Stimulated activated CD8-positive, alpha-beta memory T cell treated with anti-CD3 and anti-CD28 coated beads, Interleukin-7, amount 100 ng/mL, for 24 hours (primary cell): ENCODE measurements at places on chromosomes 12 and 14.

DNA sequence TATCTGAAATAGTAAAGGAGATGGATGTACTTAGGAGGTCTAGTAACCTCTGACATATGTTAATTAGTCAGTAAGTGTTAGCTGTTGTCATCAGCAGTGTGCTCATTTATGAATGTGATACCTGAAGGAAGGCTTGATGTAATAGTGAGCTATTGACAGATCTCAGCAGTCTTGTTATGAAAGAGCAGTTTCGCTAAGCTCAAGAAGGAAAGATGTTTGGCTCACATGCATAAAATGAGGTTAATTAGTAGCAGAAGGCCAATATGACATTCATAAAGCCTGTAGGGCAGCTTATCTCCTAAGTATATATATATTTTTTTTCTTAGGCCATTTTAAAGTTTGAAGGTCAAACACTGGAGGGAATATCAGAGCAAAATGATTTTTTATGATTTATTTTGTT is 2.8 kb downstream of the FAM234B start:
- no peak for DNase-seq

GRCh38 chr14:37087520-37087919 is 84.9 kb downstream of the SLC25A21 start:
- no peak for DNase-seq

GRCh38 chr14:75295061-75295461 is 16.4 kb downstream of the FOS start:
- DNase-seq = no peak

DNA sequence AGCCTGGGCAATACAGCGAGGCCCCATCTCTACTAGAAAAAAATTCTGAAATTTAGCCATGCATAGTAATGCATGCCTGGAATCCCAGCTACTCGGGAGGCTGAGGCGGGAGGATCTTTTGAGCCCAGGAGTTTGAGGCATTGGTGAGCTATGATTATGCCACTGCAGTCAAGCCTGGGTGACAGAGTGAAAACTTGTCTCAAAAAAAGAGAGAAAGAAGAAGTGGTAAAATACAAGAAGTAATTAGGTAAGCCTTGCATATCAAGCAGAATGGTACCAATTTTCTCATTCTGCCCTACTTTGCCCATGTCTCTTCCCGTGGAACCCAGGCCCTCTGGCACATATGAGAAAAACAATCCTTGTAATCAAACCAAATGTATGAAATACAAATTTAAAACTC is 70.7 kb downstream of the SUSD6 start:
- DNase-seq = no peak

- no peak for DNase-seq
Measured at GRCh38 chr12:132146772-132147422, 2.6 kb downstream of the NOC4L start.

- DNase-seq = no peak
Measured at GRCh38 chr12:132030367-132031038, 80.8 kb downstream of the EP400 start.

GRCh38 chr14:89900802-89901201 is 53.7 kb downstream of the EFCAB11 start:
- DNase-seq = no peak

DNA sequence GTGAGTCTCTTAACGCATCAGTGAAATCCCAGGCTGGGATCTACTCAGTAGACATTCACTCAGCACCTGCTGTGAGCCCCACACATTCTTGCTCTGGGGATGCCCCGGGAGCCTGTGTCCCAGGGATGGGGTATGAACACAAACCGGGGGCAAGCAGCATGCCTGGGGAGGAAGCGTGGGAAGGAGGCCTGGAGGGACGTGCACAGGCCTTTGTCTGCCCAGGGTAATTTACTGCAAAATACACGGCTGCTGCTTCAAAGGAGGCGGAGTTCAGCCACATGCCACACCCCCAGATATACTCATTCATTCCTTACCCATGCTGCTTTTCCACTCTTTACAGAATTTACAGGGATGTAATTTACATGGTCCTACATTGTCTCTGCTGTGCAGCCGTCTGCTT is 187.8 kb downstream of the ADGRD1 start:
- no peak for DNase-seq

GRCh38 chr12:56599797-56600196 is 30.3 kb downstream of the BAZ2A start:
- DNase-seq = no peak

GRCh38 chr14:71166180-71166837 is 259.1 kb downstream of the PCNX1 start:
- no peak for DNase-seq

GRCh38 chr12:28497889-28498411 is 307.7 kb downstream of the CCDC91 start:
- no peak for DNase-seq

GRCh38 chr14:101088395-101088667 is 184.8 kb upstream of the RTL1 start:
- DNase-seq = no peak

DNA sequence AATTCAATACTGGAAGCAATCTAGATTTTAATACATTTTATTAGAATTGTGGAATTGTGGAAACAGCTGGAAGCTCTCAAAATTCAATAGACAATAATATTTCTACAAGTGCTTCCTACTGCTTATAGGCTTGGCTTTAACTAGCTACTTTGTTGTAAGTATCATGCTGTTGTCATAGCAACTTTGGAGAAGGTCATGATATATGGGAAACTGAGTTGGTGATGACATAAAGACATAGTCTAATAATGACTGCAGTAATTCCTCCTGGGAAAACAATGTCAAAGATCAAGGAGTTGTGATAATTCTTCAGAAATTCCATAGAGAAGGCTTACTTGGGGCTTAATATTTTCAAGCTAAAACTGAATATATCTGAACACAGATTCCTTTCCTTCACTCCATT is 266.6 kb downstream of the KIF21A start:
- DNase-seq = no peak

GRCh38 chr12:76226397-76226796 is 121.8 kb downstream of the BBS10 start:
- no peak for DNase-seq

DNA sequence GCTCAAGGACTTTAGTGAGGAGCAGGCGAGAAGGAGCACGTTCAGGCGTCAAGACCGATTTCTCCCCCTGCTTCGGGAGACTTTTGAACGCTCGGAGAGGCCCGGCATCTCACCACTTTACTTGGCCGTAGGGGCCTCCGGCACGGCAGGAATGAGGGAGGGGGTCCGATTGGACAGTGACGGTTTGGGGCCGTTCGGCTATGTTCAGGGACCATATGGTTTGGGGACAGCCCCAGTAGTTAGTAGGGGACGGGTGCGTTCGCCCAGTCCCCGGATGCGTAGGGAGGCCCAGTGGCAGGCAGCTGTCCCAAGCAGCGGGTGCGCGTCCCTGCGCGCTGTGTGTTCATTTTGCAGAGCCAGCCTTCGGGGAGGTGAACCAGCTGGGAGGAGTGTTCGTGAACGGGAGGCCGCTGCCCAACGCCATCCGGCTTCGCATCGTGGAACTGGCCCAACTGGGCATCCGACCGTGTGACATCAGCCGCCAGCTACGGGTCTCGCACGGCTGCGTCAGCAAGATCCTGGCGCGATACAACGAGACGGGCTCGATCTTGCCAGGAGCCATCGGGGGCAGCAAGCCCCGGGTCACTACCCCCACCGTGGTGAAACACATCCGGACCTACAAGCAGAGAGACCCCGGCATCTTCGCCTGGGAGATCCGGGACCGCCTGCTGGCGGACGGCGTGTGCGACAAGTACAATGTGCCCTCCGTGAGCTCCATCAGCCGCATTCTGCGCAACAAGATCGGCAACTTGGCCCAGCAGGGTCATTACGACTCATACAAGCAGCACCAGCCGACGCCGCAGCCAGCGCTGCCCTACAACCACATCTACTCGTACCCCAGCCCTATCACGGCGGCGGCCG is 1.1 kb downstream of the PAX9 start:
- DNase-seq = no peak

DNA sequence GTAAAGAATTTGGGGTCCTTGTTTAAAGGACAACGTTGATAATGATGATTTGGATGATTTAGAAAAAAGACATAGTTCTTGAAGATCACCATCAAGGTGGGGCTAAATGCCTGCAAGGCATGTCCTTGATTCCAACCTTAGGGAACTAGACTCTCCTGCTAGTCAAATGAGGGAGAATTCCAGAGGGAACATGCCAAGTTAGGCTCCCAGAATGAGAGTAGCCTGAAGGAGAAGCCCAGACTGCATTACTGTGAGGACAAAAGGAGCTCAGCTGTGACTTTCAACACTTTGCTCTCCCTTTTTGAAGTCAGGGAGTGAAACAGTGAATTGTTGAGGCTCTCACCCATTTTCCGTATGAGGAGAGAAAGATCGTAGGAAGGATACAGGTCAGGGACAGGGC is 95.2 kb upstream of the TBX3 start:
- DNase-seq = no peak

DNA sequence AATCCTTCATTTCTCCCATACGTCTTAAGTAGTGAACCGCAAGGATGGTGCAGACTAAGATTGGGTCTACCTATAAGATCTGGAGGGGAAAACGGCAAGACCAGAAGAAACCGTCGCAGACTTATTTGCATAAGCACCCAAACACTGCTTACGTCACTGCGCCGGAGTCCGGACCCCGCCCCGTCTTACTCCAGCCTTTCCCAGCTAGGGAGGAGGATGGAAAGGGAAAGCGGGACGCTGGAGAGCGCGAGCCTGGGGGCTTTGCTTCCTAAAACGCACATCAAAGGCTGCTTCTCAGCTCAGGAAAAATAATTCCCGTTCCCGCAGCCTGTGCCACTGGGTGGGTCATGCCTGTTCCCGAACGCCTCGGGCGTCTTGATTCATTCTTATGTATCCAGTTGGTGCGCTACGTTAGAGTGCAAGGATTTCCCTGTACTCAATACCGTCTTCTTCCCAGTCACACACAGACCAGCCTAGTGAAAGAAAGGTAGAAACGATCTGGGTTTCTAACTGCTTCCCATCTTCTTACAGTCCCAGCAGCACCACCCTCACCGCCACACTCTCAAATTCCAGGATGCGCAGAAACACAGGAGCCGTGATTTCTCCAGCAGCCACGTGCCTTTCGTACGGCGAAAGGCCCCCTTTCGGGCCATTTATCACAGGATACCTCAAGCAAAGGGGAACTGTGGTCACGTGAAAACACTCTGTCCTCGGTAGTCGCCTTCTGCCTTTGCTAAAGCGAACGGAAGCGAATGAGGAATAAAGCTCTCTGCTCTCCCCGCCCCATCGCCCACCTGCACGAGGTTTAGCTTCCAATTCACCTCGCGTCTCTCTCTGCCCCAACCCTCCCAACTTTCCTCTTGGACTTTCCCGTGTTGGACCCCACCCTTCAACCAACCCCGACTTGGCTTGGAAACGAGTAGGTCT is 1.1 kb downstream of the SLC6A15 start:
- DNase-seq = no peak

- no peak for DNase-seq
Measured at GRCh38 chr14:75277815-75278421, 710 bp upstream of the FOS start.

DNA sequence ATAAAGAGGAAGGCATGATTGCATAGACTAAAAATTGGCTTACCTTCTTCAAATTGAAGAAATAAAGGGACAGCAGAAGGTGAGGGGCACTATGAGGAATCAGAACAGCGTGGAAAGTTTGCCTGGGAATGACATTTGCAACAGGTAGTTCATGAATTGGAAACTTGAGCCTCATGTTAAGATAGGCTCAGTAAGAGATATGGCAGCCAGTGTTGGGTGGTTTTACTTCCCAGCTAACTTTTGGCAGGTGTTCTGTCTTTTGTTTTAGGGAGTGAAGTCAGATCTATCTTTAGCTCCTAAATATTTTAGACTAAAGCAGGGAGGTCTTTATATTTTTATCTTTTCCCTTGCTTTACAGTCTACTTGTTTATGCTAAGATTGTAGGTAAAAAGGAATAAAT is 122.4 kb downstream of the ANO6 start:
- no peak for DNase-seq

DNA sequence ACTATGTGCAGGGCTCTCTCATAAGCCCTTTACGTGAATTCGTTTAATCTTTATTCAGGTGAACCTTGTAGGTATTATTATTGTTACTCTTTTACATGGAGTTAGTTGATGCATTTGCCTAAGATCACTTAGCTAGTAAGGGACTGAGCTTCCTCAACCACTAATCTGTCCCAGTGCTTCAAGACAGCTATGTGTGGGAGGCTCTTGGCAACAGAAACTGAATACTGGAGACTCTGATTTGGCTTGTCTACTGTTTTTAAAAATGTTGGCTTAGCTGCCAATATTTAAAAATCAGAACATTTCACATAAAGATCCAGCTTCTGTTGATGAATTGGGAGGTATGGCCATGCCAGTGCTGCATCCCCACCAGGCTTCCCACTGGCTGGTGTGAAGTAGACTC is 6.8 kb downstream of the KNTC1 start:
- no peak for DNase-seq

DNA sequence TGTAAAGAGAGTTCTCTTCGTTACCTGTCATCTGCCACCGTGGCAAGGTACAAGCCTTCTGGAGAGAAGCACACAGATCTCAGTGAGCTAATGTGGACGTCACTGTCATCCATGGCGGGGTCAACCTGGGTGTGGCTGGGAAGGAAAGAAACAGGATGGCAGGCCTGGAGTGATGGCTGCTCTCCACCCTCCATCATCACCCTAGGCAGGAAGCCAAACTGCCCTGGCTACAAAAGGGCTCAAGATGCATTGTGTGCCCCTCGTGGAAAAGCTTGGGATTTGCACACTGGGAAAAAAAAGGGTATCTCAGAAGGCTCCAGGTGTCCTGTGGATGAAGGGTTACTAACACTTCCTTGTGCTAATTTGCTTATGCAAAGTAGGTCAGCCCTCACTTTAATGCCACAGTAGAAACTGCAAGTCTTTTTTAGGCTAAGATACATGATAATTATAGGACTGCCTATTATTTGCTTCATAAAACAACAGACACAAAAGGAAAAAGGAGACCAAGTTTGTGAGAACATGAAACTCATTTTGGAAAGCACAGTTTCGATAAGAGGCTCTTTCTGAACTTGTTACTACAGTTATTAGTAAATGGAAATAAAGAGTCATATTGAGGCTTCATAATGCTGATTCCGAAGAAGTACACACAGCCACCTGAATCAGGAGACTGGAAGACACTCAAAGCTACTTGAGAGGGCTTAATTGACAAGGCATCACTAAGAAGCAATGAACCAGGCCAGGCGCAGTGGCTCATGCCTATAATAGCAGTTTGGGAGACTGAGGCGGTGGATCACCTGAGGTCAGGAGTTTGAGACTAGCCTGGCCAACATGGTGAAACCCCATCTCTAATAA is 18.9 kb downstream of the RFC5 start:
- DNase-seq = no peak

DNA sequence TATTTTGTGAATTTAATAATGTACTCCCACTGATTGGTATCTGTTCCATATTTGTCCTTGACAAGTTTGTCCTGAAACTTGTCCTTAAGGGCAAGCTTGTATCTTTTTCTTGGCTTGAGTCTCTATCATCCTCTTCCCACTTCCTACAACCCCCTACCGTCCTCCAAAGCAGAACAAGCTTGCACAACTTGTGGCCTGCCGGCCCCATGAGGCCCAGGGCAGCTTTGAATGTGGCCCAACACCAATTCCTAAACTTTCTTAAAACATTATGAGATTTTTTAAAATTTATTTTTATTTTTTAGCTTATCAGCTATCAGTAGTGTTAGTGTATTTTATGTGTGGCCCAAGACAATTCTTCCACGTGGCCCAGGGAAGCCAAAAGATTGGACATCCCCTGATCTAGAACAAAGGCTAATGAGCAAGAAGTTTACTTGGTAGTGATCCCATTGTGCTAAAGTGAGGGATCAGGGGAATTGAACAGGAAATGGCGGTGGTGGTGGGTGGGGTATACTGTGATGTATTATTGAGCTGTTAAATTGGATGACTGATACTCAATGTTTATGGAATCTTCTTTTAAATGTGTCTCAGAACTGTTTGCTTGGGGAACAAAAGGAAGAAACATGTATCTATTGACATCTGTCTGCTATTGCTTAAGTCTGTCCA is 37.8 kb downstream of the TMX1 start:
- no peak for DNase-seq

- no peak for DNase-seq
Measured at GRCh38 chr14:80404413-80404812, 193.1 kb upstream of the DIO2 start.
